Activated T-cell treated with anti-CD3 and anti-CD28 coated beads, Interleukin-2, amount 50 U/mL, for 1 hour (primary cell): ENCODE measurements at places on chromosomes 7 and 10.

GRCh38 chr10:28925121-28925663, 247.9 kb downstream of the BAMBI start:
- no peak for DNase-seq

- DNase-seq: no peak
Measured at GRCh38 chr10:63770523-63770922, 249.3 kb downstream of the REEP3 start.

GRCh38 chr10:5611899-5612680, 54.3 kb downstream of the ASB13 start:
- DNase-seq: no peak

- DNase-seq: no peak
Measured at GRCh38 chr10:69703766-69704630, 74.0 kb downstream of the FAM241B start.

DNA sequence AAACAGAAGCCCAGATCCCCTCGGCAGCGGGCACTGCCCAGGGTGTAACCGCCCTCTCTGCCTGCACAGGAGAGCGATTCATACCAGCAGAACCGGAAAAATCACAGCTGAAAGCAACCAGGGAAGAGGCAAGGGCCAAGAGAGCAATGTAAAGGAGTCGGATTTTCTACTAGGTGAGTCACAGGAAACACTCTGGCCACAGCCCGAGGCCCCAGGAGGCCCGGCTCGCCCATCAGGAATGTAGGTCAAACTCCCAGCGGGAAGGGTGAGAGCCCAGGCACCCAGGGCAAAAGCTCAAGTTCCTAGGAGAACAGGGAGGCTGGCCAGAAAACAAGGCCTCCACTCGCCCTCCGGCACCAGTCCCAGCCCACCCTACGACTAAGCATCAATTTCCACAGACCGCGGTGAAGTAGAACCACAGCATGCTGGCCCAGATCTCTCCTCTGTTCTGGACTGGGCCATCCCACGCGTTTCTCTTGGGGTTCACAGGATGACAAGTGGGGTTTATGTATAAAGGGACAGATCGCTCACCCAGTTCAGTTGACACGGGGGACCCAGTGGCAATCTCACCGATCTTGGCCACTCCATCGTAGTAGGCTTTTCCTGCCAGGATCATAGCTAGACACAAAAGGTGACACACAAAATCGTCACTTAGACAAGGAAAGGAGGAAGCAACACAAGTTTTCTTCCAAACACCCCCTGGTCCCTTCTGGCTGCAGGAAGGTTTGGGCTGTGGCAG, 46.2 kb downstream of the BAIAP2L1 start:
- DNase-seq: no peak

DNA sequence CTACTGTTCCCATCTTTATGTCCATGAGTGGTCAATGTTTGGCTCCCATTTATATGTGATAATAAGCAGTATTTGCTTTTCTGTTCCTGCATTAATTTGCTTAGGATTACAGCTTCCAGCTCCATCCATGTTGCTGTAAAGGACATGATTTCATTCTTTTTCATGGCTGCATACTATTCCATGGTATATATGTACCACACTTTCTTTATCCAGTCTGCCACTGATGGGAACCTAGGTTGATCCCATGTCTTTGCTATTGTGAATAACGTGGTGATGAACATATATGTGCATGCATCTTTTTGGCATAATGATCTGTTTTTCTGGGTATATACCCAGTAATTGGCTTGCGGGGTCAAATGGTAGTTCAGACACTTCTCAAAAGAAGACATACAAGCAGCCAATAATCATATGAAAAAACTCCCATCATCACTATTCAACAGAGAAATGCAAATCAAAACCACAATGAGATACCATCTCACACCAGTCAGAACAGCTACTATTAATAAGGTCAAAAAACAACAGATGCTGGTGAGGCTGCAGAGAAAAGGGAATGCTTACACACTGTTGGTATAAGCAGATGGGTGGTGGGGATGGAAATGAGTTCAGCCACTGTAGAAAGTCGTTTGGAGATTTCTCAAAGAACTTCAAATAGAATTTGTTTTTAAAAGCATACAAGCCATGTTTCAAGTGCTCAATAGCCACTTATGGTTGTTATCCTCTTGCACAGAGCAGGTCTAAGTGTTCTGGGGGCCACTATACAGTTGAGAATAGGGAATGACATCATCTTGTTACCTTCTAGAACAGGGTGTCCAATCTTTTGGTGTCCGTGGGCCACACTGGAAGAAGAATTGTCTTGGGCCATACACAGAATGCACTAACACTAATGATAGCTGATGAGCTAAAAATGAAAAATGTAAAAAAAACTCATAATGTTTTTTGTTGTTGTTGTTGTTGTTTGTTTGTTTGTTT, 23.2 kb upstream of the SDK1 start:
- DNase-seq: no peak

GRCh38 chr10:29671228-29671780, 36.5 kb upstream of the SVIL start:
- DNase-seq: no peak

GRCh38 chr10:43749940-43750552, 101.4 kb upstream of the ZNF32 start:
- DNase-seq: no peak

GRCh38 chr7:42720012-42720411, 191.9 kb downstream of the C7orf25 start:
- DNase-seq: no peak

DNA sequence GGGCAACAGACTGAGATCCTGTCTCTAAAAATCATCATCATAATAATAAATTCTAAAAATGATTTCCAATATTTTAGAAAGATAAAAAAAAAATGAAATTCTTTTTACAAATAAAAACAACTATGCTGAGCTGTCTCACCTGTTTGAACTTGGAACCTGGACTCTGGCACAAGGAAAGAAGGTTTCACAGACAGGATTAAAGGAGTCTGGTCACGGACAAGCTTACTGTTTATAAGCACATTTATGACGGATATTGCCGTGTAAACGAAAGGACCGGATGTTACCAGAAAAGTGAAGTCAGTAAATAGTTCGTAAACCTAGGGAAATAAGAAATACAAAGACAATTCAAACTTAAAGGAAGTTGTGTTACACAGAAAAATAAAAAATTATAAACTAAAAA, 70.2 kb downstream of the KIAA1549 start:
- DNase-seq: no peak

- no peak for DNase-seq
Measured at GRCh38 chr10:28681291-28681763, 4.0 kb downstream of the BAMBI start.

DNA sequence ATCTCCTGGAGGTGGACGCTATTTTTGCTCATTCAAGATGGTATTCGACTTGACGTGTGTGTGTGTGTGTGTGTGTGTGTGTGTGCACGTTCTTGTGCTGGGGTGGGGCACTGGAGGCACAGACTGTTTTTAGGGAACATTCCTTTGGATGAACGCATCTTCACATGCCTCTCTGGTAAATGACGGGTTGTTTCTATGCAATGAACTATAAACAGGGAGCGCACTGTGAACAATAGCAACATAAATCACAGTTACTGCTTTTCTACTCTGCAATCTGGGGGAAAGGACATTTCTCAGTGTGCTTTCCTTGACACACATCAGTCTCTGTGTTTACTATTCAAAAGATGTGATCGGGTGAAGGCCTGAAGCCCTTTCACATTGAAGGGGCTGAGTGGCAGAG, 120.1 kb upstream of the PITRM1 start:
- DNase-seq: no peak

DNA sequence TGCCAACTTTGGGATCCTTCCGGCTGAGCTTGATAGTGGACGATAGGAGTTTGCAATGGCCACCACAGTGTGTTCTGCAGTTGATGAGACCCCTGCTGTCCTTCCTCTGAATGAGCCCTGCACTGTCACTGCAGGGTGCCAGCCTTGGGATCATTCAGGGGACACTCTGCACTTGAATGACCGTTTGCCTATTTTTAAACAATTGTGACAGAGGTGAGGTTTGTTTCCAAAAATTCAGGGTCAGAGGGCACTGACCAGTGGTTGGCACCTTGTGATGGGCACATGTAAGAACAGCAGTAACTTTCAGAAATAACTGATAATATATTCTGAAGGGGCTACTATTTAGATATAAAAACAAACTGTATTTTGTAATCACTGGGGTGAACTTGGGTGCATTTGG, 48.5 kb upstream of the ADARB2 start:
- no peak for DNase-seq

DNA sequence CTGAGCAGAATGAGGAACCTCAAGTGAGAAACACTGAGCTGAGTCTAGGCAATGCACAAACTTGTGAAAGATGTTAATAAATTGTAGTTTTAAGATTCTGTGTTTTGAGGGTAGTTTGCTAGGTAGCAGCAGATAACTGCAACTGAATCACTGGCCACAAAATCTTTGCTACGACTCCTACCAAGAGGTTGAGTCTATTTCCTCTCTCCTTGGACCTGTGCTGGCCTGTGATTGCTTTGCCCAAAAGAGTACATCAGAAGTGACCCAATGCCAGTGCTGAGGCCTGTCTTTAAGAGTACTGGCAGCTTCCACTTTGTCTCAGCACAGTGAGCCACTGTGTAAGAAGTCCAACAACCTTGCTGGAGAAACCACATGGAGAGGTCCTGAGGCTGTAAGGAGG, 11.9 kb upstream of the TSPAN13 start:
- DNase-seq: no peak

DNA sequence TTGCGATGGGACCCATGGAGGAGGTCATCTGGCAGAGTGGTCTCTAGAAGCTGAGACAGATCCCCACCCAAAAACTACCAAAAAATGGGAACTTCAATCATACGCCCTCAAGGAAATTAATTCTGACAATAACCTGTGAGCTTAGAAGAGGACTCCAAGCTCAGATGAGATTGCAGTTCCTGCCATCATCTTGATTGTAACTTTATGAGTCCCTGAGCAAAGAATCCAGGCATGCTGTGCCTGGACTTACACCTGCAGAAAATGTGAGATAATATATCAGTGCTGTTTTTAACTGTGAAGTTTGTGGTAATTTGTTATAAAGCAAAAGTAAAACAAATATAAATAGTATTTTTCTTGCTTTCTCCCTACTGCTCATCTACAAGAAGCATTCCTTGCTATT, 299.6 kb upstream of the MBL2 start:
- DNase-seq: no peak

DNA sequence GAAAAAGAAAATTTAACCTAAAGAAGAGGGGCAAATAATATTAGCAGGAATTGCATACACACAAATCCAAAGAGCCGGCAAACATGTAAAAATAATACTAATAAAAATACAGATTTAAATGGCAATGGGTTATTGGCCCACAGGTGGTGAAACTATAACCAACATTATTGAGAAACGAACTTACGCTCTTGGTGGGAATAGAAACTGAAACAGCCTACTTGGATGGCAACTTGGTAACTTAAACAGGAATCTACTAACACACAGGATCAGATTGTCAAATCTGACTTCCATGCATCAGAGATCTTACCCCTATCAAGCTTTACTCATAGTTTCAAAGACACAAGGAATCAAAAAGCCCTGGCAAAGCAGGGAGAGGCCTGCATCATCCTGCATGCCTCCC, 66.5 kb downstream of the ANLN start:
- no peak for DNase-seq

- DNase-seq: no peak
Measured at GRCh38 chr10:79189853-79190435, 121.2 kb downstream of the ZMIZ1 start.

DNA sequence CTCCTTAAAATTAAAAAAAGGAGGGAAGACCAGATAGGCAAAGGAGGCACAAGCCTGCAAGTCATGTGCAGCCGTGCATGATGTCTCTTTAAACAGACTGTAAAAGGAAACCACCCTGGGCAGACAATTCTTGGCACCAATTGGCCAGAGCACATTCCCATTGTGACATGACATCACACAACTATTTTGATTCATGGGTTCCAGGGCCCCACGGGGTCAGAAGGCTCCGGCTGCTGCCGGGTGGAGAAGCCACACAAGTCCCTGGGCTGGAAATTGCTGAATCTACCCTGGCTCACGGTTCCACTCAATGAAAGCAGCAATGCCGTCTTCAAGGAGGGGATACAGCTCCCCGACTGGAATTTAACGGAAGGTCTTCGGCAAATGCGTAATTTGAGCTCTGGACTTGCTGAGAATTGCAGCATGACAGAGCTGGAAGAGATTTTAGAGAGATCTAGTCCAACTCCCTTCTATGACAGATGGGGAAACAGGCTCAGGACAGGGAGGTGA, 140.5 kb downstream of the PRKAG2 start:
- no peak for DNase-seq

DNA sequence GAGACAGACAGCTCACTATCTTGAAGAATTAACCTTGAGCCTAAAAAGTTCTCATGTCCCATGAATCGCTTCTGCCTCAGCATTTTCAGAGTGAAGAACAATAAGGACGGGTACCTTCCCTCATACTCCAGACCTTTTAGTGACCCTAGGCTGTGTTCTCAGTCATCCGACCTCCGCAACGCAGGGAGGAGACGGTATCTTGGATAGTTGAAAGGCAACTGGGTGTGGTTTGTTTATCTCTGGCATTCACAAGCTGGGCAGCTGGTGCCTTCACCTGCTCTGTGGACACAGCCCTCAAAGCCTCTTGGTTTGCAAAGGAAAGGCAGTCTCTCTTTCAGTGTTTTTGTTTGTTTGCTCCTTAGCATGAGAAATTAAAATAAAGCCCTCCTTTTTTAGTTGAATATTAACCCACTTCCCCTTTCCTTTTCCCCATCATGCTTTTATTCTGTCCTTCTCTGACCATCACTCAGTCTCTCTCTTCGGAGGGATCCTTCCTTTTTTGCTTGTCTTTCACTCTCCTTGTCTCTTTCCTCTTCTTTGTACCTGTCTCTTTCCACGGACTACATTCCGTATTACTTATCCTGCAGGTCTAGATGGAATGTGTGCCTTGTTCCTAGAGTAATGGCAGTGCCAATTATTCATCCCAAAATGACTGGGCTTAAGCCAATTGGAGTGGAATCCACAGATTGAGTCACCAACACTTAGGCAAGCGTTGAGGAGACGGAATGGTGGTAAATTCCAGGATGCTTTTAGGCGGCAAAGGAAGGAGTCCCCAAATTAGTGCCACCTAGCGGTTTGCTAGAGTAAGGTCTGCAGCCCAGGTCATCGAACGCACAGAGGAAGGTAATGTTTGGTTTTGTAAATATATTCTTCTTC, 45.8 kb downstream of the PRR15 start:
- no peak for DNase-seq

DNA sequence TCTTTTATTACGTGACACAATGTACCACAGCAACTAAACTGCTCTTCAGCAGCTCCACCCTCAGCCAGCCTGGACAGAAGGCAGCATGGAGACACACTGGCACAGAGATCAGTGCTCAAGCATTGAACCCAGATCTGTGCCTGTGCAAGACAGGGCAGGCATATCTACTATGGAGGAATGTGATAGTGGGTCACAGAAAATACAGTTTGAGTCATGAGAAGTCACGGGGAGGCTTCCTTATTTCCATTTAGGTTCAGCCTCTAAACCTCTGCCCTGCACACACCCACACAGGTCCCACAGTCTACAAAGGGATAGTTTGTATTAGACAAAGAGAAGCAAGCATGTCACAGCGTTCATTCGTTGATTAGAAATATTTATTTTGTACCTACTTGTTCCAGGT, 187.4 kb upstream of the AGR3 start:
- no peak for DNase-seq

DNA sequence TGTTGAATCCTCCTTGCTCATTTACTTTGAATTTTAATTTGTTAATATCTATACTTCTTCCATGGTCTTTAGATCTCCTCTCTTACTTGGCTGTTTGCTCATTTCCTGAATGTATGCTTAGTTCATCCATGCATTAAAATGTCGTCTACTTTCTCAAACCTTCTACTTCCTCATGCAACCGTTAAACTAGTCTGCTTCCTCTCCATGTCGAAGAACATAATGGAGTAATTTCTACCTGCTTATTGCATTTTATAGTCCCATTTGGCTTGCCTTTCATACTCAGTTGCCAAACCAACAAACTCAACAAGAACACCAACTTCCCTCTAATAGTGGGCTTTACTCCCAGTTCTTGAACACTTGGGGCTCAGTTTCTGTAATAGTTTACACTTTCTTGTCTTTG, 43.8 kb upstream of the SEMA3D start:
- no peak for DNase-seq
